ENCODE measurements at places on chromosomes 12 and 14.

DNA sequence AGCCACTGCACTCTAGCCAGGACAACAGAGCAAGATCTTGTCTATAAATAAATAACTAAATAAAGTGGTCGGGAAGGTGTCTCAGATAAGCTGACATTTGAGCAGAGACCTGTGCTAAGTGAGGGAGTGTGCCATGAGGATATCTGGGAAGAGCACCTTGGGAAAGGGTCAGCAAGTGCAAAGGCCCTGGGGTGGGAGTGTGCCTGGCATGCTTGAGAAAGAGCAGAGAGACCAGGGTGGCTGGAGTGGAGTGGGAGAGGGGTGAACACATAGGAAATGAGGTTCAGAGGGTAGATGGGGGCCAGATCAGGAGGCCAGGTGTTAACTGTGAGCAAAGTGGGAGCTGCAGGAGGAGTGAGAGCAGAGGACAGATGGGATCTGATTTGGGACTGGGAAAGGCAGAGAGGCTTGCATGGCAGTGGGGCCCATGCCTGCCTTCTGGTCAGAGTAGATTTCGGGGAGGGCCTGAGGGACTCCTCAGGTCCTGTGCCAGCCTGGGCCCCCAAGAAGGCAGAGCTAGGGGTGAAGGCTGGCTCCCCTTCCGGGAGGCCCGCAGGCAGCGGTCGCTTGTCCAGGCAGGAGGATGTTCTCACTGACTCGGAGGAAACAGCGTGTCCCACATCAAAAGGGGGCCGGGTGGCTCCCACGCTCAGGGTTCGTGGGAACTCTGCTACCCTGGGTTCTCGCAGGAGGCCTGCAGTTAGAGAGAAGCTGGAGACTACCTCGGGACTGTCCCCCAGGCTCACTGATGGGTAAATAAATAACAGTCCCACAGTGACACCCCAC is 32.6 kb downstream of the DTX1 start:
- no peak for DNase-seq

GRCh38 chr14:31827325-31827724 is 249.8 kb upstream of the ARHGAP5 start:
- no peak for DNase-seq

DNA sequence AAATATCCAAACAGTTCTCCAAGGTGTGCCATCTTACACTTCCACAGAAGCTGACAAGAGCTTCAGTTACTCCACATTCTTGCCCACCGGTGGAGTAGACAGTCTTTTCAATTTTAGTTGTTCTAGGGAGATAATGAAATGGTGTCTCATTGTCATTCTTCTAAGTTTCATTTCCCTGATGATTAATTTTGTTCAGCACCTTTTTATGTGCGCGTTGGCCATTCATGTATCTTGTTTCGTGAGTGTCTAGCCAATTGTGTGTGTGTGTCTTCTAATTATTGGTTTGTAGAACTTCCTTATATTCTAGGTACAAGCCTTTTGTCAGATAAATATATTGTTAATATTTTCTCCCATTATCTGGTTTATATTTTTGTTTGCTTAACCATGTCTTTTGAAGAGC is 63.1 kb downstream of the GLT1D1 start:
- no peak for DNase-seq

DNA sequence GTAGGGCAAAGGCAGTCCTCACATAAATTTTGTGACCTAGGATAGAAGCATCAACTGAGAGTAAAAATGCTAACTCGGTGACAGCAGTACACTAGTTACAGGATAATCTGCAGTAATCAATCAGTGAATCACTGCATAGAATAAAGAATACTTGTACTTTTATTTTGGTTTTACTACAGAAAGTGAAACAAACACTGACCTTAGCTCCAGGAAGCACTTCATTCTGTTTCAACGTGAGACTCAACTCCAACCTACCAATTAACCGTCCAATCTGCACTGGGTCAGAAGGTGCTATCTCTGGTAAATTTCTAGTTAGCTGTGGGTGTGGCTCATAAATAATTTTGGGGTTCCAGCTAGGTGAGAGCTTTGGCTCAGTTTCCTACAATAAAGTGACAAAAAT is 21.8 kb downstream of the ATG2B start:
- no peak for DNase-seq

GRCh38 chr12:131716282-131716681 is 5.4 kb downstream of the SFSWAP start:
- DNase-seq: no peak

GRCh38 chr12:25615119-25615518 is 62.0 kb upstream of the LMNTD1 start:
- DNase-seq: peak; percentile 83

- DNase-seq: no peak
These were observed 216.2 kb downstream of the PELI2 start for GRCh38 chr14:56334458-56334857.

DNA sequence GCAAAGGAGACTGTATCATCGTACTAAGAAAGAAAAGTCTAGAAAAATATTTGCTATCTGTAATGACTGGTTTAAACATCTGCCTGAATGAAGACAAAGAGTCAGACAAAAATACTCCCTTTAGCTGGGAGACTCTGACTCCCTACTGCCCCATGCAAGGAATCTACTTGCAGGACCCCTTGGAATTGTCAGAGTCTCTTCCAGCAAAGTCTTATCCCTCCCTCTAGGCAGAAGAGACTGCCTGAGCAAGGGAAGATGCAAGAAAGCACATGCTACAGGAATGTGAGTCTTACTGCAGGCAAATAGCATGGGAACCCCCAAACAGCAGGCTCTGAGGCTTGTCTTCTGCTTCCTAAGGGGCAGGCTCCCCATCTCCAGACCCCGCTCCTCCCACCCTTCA is 154.0 kb downstream of the KCNA5 start:
- DNase-seq: no peak

DNA sequence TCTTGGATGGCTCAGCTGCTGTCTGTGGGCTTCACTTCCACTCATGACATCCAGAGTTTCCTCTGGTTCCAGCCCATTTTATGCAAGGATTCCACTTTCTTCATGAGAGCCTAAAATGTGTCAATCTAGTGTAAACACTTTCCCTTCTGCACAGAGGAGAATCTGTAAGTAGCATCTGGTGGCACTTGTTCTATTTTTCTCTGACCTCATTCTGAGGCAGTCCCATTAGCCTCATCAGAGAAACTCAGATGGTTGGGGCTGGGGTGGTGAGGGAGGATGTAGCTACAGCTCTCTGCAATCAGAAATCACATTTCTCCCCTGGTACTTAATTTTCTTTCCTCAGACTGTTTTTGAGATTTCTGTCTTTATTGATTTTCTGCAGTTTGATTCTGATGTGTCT is 81.6 kb downstream of the PRMT8 start:
- no peak for DNase-seq

DNA sequence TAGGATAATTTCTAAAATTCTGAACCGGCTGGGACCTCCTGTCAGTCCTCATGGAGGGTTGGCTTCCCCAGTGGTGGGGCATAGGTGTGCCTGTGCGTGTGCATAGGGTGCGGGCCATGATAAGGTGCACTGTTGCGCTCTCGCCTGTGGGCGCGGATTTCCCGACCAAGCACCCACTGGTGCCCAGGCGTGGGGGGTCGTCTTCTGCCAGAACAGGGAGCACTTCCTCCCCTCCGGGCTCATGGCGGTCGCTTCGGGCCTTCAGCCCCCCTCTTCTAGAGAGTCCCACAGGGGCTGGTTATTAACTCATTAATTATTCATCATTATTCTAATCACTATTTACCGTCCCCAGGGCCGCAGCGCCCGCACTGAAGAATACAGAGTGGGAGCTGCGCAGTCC is 2.8 kb downstream of the C1QL4 start:
- no peak for DNase-seq

- peak; percentile 83 for DNase-seq
These were observed at the start of gene RBMS2 for GRCh38 chr12:56521590-56522371. RBMS2 (plus strand) TSS chr12:56521820; CDS start chr12:56522024, 204 bp downstream.

- DNase-seq: peak; percentile 66
These were observed 44.7 kb downstream of the FERMT2 start for GRCh38 chr14:52906141-52906601.

DNA sequence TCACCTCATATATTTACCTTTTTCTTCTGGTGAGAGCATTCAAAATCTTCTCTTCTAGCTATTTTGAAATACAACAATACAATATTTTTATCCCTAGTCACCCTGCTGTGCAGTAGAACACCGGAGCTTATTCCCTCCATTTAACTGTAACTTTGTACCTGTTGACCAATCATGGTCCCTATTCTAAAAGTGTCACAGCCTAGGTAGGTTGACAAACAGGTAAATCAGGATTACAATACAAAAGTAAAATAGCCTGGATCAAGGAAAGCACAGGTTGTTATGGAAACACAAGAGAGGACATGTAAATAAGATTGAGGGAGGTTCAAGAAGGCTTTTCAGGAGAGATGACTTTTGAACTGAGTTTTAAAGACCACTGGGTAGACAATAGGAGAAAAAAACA is 670.9 kb downstream of the DIO2 start:
- DNase-seq: no peak

- no peak for DNase-seq
These were observed 15.3 kb downstream of the FOXN3 start for GRCh38 chr14:89401761-89402160.

- DNase-seq: no peak
These were observed 254.9 kb upstream of the TMEM132C start for GRCh38 chr12:128012110-128012509.

GRCh38 chr12:85779768-85780167 is 56.4 kb downstream of the RASSF9 start:
- no peak for DNase-seq

- DNase-seq: peak; percentile 8
These were observed 21.8 kb downstream of the WDHD1 start for GRCh38 chr14:55005071-55005470.

- DNase-seq: no peak
These were observed 132.6 kb downstream of the IGF1 start for GRCh38 chr12:102347811-102348210.

GRCh38 chr14:21017528-21018245 is 7.2 kb downstream of the NDRG2 start:
- no peak for DNase-seq

GRCh38 chr14:106820119-106820518 is 1293.7 kb downstream of the TMEM121 start:
- no peak for DNase-seq

GRCh38 chr12:56206452-56207166 is 15.1 kb downstream of the RNF41 start:
- DNase-seq: peak; percentile 51

DNA sequence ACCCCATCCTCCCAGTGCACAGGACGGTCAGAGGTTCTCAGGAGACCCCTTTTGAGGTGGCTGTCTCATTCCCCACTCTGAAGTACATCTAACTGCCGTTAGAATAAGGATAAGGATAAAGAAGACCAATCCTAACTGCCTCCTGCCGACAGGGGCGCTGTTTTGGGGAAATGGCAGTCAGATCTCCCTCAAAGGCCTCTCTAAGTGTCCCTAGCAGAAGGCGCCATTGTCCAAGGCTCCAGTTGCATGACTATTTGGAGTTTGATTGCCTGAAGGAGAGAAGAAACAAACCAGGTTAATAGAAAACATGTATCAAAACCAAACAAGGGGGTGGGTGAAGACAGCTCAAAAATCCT is 29.1 kb upstream of the KLRB1 start:
- no peak for DNase-seq

DNA sequence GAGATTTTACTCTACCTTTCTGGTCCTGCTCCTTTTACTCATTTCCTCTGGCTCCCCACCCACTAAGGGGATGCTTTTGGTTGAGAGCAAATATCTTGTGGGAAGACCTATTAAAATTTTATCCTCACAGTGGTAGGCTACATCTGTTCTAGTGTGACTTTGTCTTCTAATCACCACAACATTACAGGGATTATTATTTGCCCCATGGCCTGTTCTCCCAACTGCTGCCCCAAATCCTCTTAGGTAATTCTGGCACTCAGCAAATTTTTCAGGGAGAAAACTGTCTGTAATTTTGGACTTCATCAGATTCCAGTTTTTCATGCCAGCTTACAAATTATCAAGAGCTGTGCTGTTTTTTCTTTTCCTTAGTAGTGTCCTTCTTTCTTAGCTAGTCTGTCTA is 172.3 kb downstream of the GPHN start:
- DNase-seq: no peak

DNA sequence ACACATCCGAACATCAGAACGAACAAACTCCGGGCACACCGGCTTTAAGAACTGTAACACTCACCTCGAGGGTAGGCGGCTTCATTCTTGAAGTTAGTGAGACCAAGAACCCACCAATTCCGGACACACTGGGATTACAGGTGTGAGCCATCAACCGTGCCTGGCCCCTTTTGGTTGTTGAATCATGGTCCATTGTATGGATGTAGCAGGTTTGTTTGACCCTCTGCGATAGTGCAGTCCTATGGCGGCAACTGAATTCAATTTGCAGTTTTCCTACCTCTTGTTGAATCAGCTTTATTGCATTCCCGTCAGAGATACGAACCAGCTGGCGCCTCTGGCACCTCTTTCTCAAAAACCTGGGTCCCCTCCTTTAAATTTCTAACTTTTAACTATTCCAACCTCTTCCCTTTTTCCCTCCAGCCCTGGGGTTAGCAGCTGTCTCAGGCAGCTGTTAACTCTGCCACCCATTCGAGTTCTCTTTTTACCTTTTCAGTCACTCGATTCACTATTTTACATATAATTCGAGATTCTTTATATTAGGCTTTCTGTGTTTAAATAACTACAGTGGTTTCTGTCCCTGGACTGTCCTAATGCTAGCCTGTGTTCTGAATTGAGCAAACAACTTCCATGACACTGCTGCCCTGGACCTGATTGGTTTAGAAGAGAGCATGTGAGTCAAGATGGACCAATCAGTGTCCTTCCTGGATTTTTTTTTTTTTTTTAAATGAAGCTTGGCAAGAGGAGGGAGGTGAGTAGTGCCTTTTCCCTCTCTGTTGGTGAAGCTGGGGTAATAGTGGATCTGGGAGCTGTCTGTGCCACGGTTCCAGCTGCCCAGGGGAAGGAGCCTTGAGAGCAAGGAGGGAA is 261.5 kb downstream of the PCNX1 start:
- no peak for DNase-seq

GRCh38 chr14:39666386-39666785 is 234.2 kb upstream of the FBXO33 start:
- DNase-seq: no peak

- no peak for DNase-seq
These were observed 44.2 kb downstream of the SOCS2 start for GRCh38 chr12:93616584-93617101.

DNA sequence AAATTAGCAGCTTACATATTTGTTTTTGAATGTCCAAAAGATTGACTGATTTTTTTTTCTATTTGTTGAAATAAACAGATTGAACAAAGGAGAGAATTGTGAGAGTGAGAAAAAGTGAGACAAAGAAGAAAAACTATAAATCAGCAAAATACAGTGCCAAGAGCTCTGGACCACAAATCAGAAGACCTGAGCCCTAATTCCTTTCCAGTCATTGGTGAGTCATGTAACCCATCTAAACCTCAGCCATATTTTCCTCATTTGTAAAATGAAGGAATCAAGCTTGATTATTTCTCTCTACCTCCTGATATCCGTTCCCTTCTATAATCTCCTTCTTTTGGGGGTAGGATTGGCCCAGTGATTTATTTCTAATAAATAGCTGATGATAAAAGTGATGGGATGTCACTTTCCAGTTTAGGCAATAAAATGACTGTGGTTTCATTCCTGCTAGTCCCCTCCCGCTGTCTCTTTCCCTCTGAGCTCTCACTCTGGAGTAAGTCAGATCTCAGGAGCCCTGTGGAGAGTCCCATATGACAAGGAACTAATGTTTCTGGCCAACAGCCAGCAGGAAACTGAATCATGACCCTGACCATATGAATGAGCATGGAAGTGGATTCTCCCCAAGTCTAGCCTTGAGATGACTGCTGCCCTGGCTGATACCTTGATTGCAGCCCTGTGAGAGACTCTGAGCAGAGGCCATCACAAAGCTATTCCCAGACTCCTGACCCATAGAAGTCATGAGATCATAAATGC is 218.9 kb downstream of the ACSS3 start:
- DNase-seq: no peak

- DNase-seq: peak; percentile 29
These were observed 149.0 kb downstream of the TGFB3 start for GRCh38 chr14:75832621-75833297.

All from AG08395 (cell line).